H1 (cell line): ENCODE measurements at places on chromosomes 7 and 10. TPM values are rescaled to one million over a fixed set of nuclear protein-coding genes. Genes with fewer than 3 reads are reported as not detected.

ITIH5 gene
- 5.8 and 6.5 TPM in 2 replicates for polyA plus RNA-seq

SPACDR gene
- 0.26 and 0.31 TPM in 2 replicates for polyA plus RNA-seq

PLXNA4 gene
- 0.44 and 0.79 TPM in 2 replicates for polyA plus RNA-seq

FAM25G gene
- not detected in 2 replicates for polyA plus RNA-seq

AKR1C4 gene
- not detected in 2 replicates for polyA plus RNA-seq

ACSM6 gene
- polyA plus RNA-seq, result 0.30 and 0.33 TPM in 2 replicates

BBIP1 gene
- polyA plus RNA-seq, result 6.9 and 8.8 TPM in 2 replicates

ARHGEF35 gene
- polyA plus RNA-seq, result 0.86 and 1.3 TPM in 2 replicates

ASB10 gene
- not detected in 2 replicates for polyA plus RNA-seq

DNA sequence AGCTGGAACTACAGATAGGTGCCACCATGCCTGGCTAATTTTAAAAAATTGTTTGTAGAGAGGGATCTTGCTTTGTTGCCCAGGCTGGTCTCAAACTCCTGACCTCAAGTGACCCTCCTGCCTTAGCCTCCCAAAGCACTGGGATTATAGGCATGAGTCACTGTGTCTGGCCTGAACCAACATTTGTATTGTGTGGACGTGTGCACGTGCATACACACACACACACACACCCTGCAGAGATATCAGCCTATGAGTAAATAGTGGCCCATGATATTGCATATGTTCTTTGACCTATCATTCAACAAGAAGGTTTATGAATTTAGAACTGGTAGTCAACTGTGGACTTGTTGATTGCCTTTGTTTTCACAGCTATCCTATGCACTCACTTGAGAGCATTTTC lies 161.6 kb downstream of the BAMBI start:
- H3K27me3 ChIP-seq, result no peaks in the 10 kb centered on the region
- no peak for DNase-seq
- H3K4me3 ChIP-seq, result no peak overlapping the region
- H3K27ac ChIP-seq, result no peak overlapping the region

GRCh38 chr10:21065621-21066248 lies 168.6 kb upstream of the NEBL start:
- no peak overlapping the region for H3K4me3 ChIP-seq
- H3K36me3 ChIP-seq, result no peaks in the 10 kb centered on the region
- no peak for DNase-seq
- H3K27me3 ChIP-seq, result no peaks in the 10 kb centered on the region
- H3K27ac ChIP-seq, result no peak overlapping the region

DNA sequence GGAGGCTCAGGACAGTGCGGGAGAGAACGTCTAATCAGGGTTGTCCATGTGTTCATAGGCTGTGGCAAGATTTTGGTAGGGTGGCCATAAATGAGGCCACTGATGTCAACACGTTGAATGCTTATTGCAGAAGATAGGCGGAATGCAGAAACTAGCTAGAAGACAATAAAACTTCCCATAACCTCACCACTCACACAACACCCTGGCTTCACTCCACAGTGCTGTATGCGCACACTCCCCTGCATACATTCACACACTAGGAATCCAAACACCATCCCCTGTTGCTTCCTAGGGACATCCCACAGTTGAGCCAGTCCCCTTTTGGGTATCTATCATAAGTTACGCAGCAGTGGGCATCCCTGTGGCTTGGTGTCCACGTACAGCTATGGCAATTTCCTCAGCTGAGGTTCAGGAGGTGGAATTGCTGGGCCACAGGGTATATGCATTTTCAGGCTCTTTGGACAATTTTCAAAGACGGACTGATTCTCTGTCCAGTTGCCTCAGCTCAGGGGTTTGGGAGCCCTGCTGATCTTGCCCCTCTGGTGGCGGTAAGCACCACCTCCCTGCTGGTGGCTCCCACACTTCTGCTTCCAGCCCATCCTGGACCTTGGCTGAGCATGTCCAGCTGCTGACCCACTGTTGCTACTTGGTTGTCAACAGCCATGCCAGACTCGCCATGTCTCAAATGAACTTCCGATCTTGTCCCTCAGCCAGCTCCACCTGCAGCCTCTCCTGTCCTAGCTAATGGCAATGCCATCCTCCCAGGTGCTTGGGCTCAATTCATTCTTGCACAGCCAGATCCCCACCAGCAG lies 36.4 kb downstream of the CDH23 start:
- no peak overlapping the region for H3K4me3 ChIP-seq
- DNase-seq, result no peak
- no peaks in the 10 kb centered on the region for H3K36me3 ChIP-seq
- H3K27ac ChIP-seq, result no peak overlapping the region
- H3K4me1 ChIP-seq, result no peaks in the 10 kb centered on the region

DNA sequence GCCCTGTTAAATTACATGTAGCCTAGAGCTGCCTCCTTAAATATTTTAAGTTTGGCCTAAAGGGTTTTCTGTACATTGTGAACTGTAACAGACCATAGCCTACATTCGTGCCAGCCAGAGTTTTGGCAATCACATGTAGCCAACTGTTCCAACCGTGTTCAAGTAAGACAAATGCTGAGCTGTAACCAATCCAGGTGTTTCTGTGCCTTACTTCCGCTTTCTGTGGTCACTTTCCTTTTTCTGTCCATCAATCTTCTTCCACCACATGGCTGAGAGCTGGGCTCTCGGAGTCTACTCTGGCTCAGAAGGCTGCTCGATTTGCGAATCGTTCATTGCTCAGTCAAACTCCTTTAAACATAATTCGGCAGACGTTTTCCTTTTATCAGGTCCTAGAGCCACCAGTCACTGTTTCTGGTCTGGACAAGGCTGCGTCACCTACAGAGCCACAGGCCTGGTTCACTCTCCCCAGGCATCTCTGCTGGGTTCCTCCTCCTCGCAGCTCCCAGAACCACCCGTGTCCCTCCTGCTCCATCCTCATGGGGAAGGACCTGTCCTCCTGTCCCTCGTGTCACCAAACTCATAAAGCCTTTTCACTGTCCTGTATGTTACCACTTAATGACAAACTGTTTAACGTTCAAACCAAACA lies 158.0 kb upstream of the RHEB start:
- H3K27ac ChIP-seq, result no peak overlapping the region
- no peaks in the 10 kb centered on the region for H3K27me3 ChIP-seq
- no peak overlapping the region for H3K4me3 ChIP-seq
- H3K4me1 ChIP-seq, result no peaks in the 10 kb centered on the region
- no peaks in the 10 kb centered on the region for H3K36me3 ChIP-seq

DNA sequence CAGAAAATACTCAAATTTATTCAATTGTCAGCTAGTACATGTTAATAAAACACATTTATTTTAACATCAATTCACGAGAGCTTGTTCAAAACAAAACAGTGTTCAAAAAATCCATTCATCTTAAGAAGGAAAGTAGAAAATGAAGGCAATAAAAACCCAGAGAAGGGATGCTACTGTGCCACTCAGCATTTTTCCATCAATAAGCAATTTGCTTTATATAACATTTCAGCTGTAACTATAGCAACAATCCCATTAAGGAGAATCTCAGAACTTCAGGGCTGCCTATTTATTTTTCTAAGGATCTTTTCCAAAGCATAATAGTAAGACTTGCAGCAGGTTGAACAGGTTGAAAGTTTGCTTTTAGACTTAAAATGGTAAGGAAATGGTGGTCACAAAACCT lies 190.5 kb downstream of the PCLO start:
- no peak overlapping the region for H3K27ac ChIP-seq
- no peak for DNase-seq
- no peaks in the 10 kb centered on the region for H3K4me1 ChIP-seq
- H3K4me3 ChIP-seq, result no peak overlapping the region
- H3K27me3 ChIP-seq, result no peaks in the 10 kb centered on the region

DNA sequence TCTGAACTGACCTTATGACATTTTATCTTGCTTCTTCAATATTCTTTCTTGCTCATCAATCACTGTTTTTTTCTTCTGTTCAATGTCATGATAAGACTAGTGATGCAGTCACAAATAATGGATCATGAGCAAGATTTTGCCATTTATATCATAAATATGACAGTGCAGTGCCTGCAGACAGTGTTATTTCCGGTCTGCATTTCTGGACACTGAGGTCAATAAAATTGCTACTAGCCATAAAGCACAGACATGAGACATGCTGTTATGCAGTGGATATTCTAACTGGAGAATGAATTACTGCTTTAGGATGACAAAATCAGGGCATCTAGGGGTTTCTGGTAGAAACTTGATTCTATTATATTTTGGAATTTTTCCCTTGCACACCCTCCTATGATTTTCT lies 1509.7 kb upstream of the LRRTM3 start:
- no peak overlapping the region for H3K27ac ChIP-seq
- H3K36me3 ChIP-seq, result no peaks in the 10 kb centered on the region
- no peaks in the 10 kb centered on the region for H3K4me1 ChIP-seq
- no peak overlapping the region for H3K4me3 ChIP-seq
- no peak for DNase-seq
- H3K27me3 ChIP-seq, result no peaks in the 10 kb centered on the region

DNA sequence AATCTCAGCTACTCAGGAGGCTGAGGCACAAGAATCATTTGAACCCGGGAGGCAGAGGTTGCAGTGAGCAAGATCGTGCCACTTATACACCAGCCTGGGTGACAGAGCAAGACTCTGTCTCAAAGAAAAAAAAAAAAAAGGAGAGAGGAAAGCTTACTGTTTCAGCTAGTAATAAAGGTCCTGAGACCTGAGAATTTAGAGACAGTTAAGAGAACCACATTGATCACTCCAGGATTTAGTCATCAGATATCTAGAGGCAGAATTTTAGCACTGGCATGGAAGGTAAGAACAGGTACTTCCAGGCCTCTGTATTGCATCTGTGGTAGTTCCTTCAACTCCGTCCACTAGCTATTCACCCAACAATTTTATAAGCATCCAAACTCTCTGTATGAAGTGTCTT lies 7.8 kb downstream of the COG5 start:
- H3K27ac ChIP-seq, result no peak overlapping the region
- H3K4me1 ChIP-seq, result no peaks in the 10 kb centered on the region
- H3K36me3 ChIP-seq, result no peaks in the 10 kb centered on the region; the same call in 1 of the 2 replicates
- H3K4me3 ChIP-seq, result no peak overlapping the region
- H3K27me3 ChIP-seq, result no peaks in the 10 kb centered on the region

- H3K27me3 ChIP-seq, result no peaks in the 10 kb centered on the region
- no peak overlapping the region for H3K4me3 ChIP-seq
- no peak for DNase-seq
- no peak overlapping the region for H3K27ac ChIP-seq
- no peaks in the 10 kb centered on the region for H3K4me1 ChIP-seq
Observed at GRCh38 chr10:21715531-21716195, 181.6 kb downstream of the MLLT10 start.

DNA sequence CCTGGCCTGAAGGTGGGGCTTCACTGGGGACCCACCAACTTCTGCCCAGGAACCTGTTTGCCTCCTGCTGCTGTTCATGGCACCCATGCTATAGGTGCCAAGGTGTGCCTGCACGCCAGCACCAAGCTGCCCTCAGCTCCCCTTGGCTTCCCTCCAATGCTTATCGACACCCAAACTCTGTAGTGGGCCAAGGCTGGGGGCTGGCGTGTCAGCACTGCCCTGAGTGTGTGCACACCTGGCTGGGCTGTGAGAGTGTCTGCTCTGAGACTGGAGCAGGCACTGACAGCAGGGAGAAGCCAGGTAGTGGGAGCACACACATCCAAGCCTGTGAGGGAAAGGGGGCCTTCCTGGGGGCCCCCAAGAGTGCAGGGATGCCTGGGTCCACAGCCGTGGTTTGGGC lies 43.1 kb upstream of the TUBB8 start:
- no peaks in the 10 kb centered on the region for H3K4me1 ChIP-seq
- H3K36me3 ChIP-seq, result no peaks in the 10 kb centered on the region
- H3K4me3 ChIP-seq, result no peak overlapping the region
- no peaks in the 10 kb centered on the region for H3K27me3 ChIP-seq
- no peak for DNase-seq

DNA sequence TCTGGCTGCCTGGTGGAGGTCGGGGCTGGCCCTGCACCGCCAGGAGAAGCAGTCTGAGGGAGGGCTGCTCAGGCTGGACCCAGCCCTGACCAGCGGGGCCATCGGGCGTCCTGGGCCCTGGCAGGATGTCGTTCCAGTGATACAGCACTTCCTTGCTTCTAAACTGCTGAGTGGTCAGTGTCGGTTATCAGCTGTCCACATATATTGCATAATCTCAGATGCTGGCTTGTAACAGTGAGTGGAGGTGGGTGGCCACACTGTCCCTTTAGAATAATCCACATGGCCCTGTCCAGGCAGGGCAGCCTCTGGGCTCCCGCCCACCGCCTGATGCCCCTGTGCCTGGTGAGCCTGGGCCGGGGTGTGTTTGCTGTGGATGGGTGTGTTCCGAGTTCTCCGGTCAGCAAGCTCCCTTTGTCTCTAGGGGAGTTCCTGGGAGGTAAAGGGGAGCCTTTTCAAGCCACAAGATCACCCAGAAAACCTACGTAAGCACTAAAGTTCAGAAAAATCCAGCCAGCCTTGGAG lies 86.1 kb downstream of the LHPP start:
- DNase-seq, result no peak
- H3K4me3 ChIP-seq, result no peak overlapping the region
- H3K36me3 ChIP-seq, result no peaks in the 10 kb centered on the region
- no peaks in the 10 kb centered on the region; the same call in 1 of the 2 replicates for H3K4me1 ChIP-seq
- no peaks in the 10 kb centered on the region for H3K27me3 ChIP-seq

GRCh38 chr10:35019041-35020024 lies 70.8 kb downstream of the CUL2 start:
- no peak for DNase-seq
- peaks cover 1% of the 10 kb centered on the region; the same call in 1 of the 2 replicates for H3K36me3 ChIP-seq
- H3K27ac ChIP-seq, result no peak overlapping the region
- no peaks in the 10 kb centered on the region for H3K27me3 ChIP-seq

DNA sequence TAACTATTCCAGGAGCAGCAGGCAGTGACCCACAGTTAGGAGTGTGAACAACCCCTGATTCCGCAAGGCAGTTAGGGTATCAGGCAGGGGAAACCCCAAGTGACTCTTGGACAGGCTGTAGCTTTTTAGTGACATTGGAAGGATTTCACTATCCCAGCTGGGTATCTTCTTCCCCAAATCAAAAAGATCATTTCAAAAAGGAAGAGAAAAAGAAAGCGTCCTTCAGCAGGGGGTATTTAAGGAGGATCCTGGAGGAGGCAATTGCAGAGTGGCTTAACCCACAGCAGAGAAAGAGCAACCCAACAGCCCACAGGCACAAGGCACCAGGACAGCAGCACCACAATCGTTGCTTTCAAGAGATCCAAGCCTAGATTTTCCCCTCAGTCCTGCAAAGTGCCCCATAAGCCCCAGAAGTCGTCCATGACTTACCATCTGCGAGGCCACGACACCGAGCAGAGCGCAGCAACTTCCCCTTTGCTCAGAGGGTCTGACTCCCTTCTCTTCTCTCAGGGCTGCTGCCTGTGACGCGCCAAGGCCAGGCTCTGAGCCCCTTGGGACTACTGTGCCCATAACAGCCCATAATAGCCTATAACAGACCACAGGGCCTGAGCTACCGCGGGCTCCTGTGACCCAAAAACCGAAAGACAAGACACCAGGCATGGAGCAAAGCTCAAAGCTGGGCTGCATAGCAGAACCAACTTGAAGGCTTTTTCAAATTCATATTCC lies 19.8 kb downstream of the PIK3AP1 start:
- no peak overlapping the region for H3K4me3 ChIP-seq
- H3K36me3 ChIP-seq, result no peaks in the 10 kb centered on the region
- no peak for DNase-seq
- no peaks in the 10 kb centered on the region for H3K4me1 ChIP-seq
- no peak overlapping the region for H3K27ac ChIP-seq
